Midbrain (tissue), 1 donor: ENCODE measurements at places on chromosomes 16 and 17.

DNA sequence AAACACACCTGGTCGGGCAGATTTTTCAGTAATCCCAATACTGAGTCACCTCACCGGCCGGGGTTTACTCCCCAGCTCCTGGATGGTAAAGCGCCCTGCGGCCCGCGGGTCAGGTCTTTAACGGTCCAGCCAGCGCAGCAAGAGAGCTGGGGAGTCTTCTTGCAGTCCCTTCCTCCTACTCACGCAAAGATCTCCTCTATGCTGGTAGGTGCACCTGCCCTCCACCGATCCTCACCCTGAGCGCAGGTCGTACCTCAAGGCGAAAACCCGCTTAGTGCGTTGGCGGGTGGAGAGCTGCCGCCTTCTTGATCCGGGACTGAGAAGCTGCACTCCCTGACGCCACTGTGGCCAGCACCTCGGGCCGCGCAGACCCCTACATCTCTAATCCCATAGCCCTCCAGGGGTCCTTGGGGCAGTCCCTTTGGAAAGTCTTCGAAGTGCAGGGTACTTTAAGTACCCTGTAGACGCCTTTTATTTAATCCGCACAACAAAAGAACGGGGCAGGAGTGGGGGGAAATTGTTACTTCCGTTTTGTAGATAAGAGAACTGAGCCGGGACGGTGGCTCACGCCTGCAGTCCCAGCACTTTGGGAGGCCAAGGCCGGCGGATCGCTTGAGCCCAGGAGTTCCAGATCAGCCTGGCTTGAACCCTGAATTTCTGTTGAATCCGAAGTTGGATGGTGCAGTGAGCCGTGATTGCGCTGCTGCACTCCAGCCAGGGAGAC is 10.4 kb upstream of the HOXB13 start:
- DNase-seq, result no peak

- DNase-seq, result no peak
Measured at GRCh38 chr17:17225901-17226300, 11.1 kb downstream of the FLCN start.

DNA sequence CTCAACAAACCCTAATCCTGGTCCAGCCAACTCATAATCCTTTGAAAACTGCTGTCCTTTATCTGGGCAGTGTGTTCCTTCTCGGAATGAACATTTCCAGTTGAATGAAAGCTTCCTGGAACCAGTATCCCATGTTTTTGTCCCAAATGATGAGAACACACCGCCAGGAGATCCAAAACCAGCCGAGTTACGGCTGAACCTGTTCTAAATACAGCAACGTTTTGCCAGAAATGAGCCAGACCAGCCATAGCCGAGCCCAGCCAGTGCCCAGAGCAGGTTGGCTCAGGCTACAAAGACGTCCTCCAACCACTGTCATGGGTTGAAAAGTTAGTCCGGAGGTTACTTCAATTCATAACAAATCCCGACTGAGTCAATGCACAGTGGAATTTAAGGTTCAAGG is 67.6 kb upstream of the FOXF1 start:
- DNase-seq, result no peak

GRCh38 chr16:28845293-28845692 is 855 bp downstream of the TUFM start:
- no peak for DNase-seq

DNA sequence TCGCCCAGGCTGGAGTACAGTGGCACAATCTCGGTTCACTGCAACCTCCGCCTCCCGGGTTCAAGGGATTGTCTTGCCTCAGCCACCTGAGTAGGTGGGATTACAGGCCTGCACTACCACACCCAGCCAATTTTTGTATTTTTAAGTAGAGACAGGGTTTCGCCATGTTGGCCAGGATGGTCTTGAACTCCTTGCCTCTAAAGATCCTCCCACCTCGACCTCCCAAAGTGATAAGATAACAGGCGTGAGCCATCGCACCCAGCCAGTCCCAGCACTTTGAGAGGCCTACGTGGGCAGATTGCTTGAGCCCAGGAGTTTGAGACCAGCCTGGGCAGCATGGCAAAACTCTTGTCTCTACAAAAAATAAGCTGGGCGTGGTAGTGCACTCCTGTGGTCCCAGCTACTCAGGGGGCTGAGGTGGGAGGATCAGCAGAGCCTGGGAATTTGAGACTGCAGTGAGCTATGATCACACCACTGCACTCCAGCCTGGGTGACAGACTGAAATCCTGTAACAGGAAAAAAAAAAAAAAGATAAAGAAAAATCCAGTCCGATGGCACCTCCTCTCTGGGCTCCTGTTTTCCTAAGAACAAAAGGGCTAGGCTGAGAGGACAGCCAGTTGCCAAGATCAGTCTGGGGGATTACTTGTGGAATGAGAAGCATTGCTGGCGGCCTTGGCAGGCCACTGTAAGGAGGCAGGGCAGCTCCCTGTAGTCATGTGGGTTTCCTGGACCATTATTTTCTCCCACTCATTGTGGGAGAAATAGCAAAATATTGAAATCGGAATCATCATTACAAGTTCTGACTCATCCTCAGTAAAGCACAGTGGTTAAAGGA is 3.0 kb upstream of the PIPOX start:
- no peak for DNase-seq

DNA sequence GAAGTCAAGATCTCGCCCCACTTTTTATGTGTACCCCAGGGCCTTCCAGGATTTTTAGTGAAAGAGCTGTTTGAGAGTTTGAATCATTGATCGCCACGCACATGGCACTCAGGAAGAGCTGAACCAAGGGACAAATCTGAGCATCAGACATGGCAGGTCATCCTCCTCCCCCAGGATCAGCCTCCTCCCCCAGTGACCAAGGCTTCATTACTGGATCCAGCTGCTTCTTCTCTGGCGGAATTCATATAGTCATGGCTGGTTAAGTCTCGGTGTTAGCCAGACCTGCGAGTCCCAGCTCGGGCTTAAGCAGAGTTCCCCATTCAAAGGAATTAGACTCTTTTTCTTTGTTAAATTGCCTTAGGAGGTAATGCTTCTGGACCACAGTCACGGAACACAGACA is 32.5 kb downstream of the CDRT4 start:
- DNase-seq, result no peak

DNA sequence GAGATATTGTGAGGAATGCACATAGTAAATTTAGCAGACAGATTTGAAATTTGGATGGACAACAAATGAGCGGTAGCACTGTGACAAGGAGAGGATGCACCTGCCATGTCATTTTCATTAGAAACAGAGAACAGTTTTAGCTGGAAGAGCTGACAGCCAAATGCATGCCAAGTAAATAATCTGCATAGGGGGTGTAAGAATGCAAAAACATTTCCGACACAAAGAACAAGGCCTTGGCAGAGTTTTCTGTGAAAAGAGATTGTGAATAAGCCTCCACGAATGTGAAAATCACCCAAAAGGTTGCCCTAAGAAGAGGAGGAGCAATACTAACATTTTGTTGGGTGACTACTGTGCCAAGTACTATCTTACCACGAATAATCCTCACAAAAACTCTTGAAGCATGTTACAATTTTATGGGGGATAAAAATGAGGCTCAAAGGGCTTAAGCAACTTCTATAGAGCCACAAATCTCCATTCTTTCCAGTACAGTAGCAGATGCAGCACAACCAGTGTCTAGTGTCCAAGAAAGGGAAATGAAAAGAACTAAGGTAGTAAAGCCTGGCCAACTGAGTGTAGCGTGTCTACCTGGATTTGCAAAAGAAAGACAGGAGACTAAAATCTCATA is 28.3 kb downstream of the TMEM100 start:
- DNase-seq, result no peak

DNA sequence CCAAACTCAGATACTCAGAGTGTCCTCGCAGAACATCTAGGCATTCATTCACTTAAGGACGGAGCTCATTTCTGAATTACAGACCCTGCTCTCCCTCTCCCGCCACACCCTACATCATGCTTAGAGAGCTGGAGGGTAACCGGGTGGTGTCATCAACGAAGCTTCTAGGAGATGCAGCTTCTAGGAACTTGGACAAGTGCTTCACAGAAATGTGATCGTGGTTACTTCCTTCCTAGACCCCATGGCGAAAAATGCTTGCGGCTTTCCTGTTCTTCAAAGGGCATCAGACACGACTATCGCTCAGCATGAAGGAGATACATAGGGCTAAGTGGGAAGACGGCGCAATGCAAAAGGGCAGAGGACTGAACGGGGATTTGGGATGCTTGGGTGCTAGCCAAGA is 126.8 kb downstream of the ZFHX3 start:
- no peak for DNase-seq

DNA sequence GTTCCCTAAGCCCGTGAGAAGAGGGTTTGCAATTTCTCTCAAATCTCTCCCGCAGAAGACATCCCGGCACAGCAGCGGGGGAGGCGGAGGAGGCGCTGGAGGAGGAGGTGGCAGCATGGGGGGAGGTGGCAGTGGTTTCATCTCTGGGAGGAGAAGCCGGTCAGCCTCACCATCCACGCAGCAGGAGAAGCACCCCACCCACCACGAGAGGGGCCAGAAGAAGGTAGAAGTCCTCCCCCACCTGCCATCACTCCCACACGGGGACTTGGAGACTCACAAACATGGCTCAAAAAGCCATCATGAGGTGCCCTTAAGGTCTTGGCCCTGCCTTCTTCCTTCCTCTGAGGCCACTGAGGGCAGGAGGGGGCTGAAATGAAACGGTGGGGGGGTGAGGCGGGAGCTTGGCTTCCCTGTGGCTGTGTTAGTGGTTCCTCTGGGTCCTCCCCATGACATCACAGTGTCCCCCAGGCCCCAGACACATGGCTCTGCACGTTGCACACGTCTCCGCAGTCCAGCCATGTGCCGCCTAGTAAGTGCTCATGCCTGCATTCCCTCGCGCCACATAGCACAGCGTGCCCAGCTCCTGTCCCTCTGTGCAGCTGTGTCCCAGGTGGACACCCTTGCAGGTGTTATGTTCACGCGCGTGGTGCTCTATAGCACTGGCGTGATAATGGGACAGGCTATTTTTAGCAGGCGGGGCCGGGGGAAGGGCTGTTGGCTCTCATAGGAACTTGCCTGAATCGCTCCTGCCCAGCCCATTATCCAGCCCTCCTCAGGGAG is 6.9 kb downstream of the MLLT6 start:
- no peak for DNase-seq

DNA sequence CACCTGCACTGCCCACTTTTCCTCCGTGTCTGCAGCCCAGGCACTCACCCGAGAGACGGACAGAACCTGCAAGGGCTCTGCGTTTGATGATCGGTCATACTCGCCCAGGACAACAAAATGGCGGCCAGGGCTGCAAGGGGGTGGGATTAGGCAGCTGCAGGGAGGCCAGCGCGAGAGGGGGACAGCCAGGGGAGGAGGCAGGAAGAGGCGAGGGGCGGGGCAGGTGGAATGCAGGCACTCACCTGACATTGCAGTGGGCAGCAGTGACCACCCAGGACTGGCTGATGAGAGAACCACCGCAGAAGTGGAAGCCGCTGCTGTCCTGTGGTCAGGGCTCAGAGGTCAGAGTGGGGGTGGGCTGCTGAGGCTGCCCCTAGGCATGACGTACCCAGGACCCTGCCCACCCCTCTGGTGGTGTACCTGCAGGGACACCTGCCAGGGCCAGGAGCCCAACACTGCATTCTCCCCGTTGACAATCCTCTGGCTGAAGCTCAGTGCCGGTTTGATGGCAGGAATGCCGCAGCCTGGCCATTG is 917 bp downstream of the CTRL start:
- no peak for DNase-seq

- no peak for DNase-seq
Measured at GRCh38 chr16:20866145-20866772, 33.9 kb downstream of the DCUN1D3 start.

DNA sequence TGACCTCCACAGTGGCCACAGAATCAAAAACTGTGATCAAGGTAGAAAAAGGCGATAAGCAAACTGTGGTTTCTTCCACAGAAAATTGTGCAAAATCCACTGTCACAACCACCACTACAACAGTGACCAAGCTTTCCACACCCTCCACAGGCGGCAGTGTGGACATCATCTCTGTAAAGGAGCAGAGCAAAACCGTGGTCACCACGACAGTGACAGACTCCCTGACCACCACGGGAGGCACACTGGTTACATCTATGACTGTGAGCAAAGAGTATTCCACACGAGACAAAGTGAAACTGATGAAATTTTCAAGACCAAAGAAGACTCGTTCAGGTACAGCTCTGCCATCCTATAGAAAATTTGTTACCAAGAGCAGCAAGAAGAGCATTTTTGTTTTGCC is 83.6 kb downstream of the C17orf58 start:
- DNase-seq, result no peak

DNA sequence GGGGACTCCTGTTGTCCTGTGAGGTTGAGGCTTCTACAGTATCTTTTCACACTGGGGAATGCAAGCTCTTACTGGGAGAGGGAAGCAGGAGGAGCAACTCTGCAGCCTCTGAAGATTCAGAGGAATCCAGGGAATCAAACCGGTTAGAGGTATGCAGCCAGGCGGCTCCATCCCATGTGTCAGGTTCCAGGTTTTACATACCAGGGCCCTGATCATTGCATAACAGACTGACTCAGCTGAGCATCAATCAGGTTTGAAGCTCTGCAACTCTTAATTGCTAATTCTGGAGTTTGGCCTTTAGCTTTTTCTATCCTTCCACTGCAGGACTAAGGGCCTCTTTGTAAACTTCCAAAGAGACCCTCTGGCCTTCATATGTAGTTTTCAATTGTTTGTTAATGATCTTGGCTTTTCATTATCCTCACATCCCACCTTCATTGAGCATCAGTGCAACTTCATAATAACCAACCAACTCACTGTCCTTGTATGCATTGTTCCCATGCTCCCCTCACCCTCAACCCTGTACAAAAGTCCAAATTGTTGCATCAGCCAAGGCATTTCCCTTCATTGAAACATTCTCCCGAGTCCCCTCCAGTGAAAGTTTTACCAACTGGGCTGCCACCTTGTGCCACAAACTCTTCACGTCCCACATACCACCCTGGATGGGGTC is 59.7 kb upstream of the DHX40 start:
- DNase-seq, result no peak

DNA sequence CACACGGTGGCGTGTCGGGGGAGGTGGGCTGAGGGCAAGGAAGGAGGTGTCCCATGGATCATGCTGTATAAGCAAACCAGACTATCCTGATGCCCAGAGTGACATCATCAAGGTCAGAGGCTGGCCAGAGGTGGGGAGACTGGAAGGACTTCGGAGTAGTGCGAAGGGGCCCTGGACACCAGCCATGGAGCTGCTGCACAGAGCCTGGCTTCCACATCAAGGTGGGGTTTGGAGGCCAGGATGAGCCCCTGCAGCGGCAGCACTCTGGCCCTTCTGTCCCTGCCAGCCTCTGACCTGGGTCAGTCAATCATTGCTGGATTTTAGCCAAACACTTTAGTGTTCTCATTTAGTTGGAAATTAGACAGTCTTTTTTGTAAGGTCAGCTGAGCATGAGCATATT is 34.8 kb downstream of the MED13 start:
- no peak for DNase-seq

DNA sequence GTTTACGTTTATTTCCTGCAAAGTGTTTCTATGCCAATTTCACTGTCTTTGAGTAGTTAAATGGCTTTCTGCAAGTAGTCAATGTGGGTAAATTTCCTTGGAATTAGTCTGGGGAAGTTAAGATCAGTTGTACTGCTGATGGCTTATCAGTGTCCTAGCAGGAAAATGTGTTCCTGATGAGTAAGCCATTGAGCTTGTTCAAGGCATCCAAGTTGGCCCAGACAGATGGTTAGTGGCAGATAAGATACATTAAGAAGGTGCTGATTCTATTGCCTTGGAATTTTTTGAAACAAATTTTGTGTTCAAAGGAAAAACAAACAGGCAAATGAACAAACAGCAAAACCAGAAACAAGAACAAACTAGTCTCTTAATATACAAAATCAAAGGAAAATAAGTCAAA is 258.4 kb downstream of the MAP2K6 start:
- DNase-seq, result no peak
